Esophagus squamous epithelium (tissue), 5 donors: ENCODE measurements at places on chromosomes 7 and 10.

DNA sequence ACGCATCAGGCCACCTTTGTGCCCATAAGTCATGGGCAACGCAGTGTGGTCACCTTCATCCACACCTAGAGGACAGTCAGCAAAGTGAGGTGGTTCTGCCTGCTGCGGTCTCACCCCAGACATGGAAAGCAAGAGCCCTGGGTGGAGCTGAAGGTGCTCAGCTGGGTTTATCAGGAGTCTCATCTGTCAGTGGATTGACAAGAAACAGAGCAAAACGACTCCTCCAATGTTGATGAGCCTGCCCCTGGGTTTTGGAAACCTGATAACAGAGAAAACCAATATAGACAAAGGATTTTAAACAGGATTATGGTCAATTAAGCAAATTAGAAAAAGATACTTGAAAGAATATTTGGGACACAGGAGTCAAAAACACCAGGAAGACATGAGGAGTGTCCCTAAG lies 229.3 kb upstream of the PRSS58 start:
- DNase-seq, result no peak

DNA sequence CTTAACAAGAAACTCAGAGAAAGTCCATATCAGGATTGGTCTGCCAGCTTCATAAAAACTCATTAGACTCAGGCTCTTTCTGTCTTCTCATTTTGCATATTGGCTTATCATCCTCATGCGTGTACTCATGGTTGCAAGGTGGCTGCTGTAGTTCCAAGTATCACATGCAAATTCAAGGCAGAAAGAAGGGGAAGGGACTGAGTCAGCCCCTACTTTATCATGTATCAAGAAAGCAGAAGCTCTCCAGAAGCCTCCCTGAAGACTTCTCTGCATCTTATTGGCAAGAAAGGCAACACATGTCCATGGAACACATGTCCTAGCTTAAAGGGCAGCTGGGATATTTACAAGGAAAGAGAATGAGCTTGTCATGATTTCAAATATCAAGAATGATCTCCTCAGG lies 19.4 kb upstream of the EZH2 start:
- no peak for DNase-seq

DNA sequence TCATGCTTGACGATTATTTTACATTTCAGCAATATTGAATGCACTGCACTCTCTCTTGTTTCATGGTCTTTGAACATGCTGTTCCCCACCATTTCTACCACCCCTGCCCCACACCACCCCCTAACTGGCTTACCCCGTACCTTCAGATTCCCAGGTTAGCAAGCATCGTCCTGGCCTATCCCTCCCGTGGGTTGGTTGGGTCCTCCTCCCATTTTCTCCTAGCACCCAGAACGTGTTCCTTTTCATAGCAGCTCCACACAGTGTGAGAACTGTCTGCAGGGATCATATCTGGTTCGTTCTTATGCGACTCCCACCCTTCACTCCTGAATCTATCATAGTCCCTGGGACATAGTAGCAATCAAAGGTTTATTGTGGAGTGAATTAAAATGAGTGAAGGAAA lies 48.6 kb downstream of the C10orf90 start:
- DNase-seq, result no peak

DNA sequence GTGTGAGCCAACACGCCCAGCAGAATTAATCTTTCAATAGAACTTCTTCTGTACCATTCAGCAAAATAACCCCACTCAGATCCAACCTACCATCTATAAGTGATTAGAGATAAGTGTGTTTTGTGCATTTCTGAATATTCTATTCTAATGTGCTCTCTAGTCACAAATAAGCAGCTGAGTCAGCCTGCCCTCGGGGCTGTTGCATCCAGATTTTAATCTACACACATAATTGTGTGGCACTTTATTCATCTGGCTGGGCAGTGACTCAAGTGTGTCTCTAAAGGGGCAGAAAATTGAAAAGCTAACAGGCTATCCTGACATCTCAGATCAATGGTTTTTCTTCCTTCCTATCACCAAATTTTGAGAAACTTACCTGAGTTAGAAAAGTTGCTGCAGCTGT lies 60.3 kb downstream of the PRR15 start:
- DNase-seq, result no peak

DNA sequence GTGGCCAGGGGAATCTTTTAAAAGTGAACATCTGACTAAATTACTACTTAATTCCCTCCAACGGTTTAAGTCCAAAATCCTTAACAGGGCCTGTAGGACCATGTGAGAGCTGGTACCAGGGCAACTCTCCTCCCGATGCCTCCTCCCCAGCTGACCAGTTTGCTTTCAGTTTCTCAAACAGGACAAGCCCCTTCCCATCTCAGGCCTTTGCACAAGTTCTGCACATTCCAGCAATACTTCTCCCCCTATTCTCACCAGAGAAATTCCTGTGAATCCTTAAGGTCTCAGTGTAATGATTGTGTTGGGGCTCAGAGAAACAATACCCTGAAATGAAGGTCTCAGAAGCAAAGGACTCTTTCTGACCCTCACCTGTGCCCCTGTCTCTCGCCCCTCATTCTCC lies 8.0 kb upstream of the CALHM1 start:
- no peak for DNase-seq

GRCh38 chr10:29918623-29919400 lies 140.6 kb downstream of the JCAD start:
- no peak for DNase-seq

- no peak for DNase-seq
These were observed 11.1 kb upstream of the CUL1 start for GRCh38 chr7:148687555-148687954.

DNA sequence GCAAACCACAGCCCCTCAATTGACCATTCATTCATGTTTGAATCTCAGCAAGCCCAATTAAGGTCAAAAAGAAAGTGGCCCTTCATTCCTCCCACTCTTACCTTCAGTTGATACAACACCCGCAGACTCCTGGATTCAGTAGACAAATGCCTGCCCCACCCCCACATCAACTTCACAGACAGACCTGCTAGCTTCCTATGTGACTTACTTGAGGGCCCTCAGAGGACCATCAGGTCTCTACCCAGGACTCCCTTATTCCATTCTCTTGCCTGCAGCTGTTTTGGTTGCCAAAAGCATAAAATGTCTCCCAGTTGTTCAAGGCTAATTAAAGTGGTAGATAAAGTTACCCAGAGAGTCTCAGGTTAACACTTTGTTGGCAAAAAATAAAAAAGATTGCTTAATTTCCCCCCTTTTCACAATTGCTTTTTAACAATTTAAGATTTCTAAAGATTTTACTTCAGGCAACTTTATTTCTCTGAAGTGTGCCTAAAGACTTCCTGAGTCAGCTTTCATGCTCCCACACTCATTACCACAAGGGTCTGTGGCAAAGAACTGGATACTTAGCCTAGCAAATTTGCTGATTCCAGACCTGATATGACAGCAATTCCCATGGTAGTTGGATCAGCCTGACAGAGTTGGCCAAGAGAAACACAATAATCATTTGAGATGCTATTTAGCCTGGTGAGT lies 3.3 kb upstream of the MTERF1 start:
- no peak for DNase-seq
